NCI-H226 (cell line): ENCODE measurements at places on chromosomes 4 and X.

DNA sequence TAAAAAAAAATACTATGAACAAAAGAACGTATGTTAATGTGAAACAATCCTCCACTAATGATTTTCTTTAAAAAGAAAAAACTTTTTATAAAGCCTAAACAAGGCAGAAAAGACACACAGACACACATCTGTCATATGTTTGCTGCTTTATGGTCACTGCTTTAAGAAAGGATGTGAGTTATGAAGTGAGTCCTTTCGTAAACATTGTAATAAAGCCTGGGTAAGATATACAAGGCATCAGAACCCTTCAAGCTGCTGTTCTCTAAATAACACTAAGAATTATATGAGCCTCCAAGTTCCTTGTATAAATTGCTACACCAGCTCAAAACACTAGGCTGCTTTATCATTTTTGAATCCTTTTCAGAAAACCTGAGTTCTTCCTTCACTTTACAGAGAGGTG lies 81.6 kb downstream of the FBXO8 start:
- DNase-seq: no peak

DNA sequence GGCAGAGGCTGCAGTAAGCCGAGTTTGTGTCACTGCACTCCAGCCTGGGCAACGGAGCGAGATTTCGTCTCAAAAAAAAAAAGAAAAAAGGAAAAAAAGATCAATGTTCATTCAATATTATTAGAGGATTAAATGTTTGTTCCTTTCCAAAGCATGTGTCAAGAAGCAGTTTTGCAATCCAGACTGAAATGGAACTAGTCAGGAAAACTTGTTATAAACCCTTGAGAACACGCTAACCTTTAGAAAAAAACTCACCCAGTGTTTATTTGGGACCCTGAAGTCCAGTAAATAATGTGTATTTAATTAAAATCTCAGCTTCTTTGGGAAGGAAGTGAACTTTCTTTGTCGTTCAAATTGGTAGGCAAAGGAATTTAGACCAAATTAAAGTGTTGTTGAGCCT lies 16.4 kb upstream of the PRSS12 start:
- no peak for DNase-seq

- DNase-seq: no peak
These were observed 59.2 kb upstream of the CD99 start for GRCh38 chrX:2631743-2632532.

GRCh38 chr4:80431203-80431965 lies 95.9 kb downstream of the CFAP299 start:
- no peak for DNase-seq

DNA sequence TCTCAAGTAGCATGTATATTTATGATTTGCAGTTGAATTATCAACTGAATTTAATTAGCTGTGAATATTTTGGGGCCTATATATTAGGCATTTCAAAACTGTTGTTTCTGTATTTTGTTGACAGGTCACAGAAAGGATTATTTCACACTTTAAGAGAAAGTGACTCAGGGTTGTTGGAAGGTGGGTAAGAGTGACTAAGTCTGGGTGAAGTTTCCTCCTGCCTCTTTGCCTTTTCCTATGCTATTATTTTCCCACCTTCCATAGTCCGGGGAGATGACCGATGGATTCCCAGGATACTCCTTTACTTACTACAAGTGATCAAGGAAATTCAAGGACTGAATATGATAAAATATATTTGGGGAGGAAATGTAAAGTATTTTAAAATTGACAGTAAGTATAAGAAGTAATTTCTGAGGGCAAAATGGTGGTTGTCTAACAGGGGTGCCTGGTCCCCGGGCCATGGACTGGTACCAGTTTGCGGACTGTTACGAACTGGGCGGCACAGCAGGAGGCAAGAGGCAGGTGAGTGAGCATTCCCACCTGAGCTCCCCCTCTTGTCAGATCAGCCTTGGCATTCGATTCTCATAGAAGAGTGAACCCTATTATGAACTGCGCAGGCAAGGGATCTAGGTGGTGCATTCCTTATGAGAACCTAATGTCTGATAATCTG lies 175.5 kb upstream of the GPRIN3 start:
- DNase-seq: peak; percentile 18

DNA sequence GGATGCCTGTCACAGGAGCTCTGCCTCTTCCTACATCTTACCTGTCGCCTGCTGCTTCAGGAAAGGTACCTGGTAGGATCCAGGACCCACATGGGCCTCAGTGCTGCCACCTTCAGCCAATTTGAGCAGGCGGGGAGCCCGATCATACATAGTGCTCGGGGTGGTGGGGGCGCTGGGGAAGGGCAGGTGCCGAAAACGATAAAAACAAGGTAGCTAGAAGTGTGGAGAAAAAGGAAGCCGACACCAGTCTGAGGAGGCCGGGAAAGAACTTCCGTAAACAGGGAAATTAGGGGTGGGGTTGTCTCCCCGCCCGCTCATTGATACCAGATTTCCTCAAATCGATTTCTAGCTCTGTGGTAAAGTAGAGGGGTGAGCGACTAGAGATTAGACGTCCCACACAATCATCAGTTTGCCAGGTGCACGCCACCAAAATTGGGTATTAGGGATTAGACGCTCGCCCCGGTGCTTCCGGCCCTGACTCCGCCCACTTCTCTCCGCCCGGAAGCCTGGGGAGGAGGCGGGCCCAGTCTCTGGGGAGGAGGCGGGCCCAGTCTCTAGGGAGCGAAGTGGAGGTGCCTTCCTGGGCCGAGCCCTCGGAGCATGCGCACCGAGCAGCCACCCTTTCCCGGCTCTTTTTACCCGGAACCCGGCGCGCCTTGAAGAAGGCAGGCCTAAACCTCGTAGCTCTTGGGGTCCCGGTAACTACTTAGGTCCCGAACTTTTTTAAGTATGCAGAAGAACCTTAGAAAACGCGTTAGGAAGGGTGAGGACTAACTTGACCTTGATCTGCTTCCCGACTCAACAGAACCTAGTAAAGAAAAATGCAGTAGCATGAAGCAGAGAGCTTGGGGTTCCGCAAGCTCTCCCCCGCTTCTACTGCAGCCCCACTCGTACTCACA lies at the start of gene STPG2:
STPG2 (minus strand) TSS at position 476 of the 899 bp plus-strand sequence.
- peak; percentile 81 for DNase-seq
